ENCODE measurements at places on chromosomes 6 and 20.
A peak's percentile ranks its signal among the peaks of the same experiment; 100 is the strongest.

- DNase-seq: no peak
Observed at GRCh38 chr6:26223228-26223627, 136.0 kb downstream of the HFE start.

DNA sequence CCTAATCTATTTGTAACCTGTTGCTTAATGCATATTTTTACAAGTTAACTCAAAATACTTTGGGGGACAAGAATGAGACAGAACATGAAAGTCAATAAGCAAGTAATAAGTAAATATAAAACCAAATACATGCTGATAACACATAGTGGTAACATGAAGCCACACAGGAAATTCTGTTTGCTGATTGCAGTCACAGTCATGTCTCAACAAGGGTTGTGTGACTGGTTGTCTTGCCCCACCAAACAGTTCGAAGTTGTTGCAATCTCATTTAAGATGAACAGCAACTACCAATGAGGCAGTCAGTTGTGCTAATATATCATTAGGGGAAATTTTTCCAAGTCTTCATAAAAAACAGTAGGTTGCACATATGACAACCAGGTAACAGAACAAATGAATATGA is 14.5 kb downstream of the CD24 start:
- no peak for DNase-seq

GRCh38 chr6:36735110-36736071 is 37.8 kb downstream of the RAB44 start:
- DNase-seq: peak; percentile 78

DNA sequence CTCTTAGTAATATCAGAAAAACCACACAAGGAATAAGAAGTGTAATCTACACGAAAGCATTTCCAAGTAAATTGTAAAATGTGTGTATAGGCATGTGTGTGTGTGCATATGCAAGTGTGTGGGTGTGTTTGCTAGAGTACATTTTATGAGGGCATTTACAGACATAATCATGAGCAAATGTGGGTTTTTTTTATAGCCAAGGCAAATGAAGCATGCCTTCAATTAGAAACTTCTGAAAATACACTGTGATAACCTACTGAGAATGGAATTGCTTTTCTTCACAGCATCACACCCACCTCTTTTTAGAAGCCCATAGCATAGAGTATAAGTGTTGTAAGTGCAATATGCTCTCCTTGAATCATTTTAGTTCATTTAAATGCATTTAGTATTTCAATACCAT is 1721.1 kb downstream of the GRIK2 start:
- DNase-seq: no peak

- DNase-seq: peak; percentile 99
Observed at GRCh38 chr6:26216359-26216885, 129.2 kb downstream of the HFE start.

GRCh38 chr6:140905050-140905449 is 1227.7 kb upstream of the GJE1 start:
- DNase-seq: no peak

DNA sequence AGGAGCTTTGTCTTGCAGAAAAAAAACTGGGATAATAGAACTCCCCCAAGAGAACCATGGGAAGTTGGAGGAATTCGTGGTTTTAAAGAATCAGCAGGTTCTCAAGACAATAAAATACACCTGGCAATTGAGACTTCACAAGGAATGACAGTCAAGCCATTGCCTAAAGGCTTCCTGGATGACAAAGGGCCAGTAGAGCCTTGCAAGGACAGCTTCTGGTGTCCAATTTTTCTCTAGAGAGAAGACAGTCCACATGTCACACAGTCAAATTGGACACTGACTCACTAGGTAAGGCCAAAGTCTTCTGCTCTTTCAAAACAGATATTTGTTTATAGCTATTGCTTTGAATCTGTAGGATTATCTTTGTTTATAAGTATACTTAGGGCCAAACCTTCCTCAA is 80.3 kb upstream of the BMP5 start:
- no peak for DNase-seq

DNA sequence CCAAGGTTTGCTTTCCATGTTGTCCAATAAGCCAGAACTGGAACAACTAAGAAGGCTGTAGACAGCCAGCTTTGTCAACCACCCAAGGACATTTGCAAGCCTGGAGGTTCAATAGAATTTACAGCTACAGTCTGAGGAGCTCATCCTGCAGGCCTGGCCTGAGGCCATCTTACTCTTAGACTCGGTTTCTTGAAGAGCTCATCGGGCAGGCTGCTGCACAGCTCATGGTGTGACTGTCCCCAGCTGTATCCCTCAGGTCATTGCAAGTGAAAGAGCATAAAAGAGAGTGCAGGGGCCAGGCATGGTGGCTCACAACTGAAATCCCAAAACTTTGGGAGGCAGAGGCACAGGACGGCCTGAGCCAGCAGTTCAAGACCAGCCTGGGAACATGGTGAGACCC is 96.9 kb upstream of the FOXQ1 start:
- no peak for DNase-seq

DNA sequence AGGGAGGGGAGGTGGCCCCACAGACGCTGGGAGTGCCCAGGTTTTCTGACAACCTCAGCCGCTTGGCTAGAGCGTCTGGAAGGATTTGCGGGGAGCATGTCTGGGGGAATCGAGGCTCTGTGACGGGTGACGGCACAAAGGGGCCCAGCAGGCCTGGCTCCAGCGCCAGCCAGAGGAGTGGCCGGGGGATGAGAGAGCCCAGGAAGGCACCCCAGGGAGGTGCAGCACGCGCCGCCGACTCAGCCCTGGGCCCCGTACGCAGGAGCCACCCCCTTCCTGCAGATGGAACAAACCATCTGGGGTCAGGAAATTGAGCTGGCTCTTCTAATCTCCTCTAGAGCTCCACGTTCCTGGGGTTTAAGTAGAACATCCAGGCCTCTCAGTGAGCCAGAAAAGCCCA is 5.9 kb upstream of the SLCO4A1 start:
- no peak for DNase-seq

- no peak for DNase-seq
Observed at GRCh38 chr6:63214816-63215215, 3.5 kb downstream of the FKBP1C start.

- no peak for DNase-seq
Observed at GRCh38 chr6:56387621-56388414, 140.4 kb upstream of the COL21A1 start.

- DNase-seq: no peak
Observed at GRCh38 chr6:37665304-37665703, 32.4 kb downstream of the MDGA1 start.

DNA sequence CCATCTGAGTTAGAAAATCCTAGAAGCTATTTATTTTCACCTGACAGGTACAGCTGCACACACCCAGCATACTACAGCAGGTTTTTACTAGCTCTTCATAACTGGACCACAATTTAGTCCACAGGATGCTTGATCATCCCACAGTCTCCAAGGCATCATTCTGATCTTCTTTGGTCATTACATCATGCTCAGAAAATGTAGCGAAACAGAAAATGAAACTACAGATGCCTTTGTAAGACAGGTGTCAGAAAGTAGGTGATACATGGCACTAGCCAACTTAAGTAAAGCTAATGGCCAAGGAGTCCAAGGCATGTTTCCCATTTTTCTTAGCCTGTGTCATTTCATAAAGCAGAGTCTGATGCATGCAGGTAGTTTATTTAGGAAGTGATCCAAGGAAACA is 102.3 kb downstream of the HTR1B start:
- no peak for DNase-seq

- DNase-seq: no peak
Observed at GRCh38 chr20:58741384-58741783, 48.8 kb downstream of the NPEPL1 start.

DNA sequence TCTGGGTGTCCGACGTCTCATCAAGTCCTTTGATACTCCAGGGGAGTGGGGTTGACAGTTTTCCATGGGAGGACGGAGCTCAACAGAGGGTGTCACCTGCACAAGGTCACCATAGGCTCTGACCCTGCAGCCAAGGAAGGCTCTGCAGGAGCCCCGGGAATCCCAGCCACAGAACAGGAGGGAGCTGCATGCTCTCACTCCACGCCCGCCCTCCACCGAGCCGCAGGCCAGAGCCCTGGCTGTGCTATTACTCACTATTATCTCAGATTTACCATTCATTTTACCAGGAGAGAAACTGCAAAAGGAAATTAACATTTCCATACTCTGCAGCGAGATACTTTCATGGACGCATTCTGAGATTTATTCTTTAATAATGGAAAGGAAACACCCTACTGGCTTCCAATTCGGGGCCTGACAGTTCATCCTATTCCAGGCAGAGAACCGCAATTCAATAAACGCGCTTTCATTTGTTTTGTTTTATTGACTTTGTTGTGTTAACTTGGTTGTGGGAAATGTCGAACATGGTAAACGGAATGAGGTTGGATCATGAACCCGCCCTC is 18.3 kb upstream of the NTSR1 start:
- no peak for DNase-seq

DNA sequence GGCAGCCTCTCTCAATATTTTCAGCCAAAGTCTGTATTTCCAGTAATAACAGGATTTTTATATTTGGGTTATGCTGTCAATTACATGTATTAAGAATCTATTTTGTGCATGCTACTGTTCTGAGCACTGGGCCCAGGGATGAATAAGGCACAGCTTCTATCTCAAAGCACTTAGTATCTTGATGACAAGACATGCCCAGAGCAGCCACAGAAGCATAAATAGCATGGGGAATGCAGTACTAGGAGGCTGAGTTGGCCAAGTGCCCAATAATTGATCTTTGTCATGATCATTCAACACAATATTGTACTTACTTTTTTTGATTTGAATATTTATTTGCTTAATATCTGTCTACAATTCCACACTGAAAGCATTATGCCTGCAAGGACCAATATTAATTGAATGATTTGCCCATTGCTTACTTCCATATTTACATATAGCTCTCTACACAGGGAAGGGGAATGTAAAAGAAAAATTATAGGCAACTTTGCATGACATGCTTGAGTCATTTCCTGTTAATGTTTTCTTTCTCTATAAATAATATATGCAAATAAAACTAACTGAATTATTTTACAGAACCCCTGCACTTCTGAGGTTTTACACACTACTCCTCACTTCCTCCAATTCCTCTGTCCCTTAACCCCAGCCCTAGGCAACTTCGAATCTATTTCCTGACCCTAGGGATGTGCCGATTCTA is 298.9 kb upstream of the BMP2 start:
- no peak for DNase-seq

DNA sequence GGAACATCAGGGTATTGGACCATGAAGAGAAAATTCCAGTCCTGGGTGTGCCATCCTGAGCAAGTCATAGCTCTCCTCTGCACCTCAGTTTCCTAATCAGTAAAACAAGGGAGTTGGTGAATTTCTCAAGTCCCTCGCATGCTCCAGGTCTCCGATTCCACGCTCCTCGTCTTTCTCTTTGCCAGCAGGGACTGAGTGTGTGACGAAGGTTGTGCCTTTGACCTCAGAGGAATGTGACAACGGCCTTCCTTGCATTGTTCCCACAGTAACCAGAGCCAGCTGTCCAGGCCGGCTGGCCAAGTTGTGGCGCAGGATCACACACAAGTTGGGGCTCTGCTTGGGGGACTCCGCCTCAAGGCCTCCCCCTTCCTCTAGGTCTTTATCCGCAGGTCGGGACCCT is 217.3 kb downstream of the ATXN1 start:
- DNase-seq: no peak

DNA sequence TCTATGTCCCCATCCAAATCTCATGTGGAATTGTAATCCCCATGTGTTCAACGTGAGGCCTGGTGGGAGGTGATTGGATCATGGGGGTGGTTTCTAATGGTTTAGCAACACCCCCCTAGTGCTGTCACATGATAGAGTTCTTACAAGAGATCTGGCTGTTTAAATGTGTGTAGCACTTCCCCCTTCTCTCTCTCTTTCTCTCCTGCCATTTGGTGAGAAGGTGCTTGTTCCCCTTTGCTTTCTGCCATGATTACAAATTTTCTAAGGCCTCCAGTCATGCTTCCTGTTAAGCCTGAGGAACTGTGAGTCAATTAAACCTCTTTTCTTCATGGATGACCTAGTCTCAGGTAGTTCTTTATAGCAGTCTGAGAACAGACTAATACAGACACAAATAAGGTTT is 165.4 kb downstream of the OGFRL1 start:
- DNase-seq: no peak

DNA sequence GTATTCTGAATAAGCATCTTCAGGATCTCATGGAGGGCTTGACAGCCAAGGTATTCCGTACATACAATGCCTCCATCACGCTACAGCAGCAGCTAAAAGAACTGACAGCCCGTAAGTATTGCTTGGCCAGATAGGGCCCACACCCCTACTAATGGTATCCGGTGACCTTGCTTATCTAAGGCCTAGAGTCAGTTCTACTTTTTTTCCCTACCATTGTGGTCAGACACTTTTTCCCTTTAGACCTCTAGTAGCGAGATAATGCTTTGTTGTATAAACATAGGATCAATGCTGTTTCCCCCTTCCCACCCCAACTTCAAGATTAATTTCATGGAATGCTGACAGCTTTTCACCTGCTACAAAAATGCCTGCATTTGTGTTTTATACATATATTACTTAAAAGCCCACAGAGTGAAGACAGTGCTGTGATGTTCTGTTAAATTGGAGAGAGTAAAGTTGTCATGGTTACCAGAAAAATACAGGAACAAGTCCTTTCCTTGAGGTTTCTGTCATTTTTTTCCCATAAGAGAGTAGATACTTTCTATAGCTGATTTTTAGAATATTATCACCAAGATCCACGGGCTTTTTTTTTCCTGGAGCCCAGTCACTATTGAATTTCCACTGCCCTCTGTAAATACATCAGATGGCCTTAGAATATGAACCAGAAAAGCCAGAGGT is 20.9 kb upstream of the PLCG1 start:
- no peak for DNase-seq

DNA sequence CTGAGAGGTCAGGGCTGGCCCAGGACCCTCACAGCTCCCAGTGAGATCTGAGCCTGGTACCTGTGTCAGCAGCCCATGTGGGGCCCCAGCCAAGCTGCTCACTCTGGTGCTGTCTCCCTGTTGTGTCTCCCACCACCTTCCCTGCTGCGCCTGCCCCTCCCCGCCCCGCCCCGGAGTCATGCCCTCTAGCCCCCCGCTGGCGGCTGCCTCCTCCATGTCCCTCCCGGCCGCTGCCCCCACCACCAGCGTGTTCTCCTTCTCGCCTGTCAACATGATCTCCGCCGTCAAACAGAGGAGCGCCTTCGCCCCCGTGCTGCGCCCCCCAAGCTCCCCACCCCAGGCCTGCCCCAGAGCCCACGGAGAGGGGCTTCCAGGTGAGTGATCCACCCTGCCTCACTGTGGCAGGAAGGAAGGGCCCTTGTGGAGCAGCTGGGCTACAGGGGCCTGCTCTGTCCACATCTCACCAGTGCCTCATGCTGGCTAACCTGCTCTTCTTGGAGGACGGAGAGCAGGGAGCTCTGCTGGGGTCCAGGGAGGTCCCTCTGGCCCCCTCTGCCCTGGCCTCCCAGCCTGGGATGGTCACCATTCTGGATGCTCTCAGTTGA is 44.9 kb downstream of the CPXM1 start:
- DNase-seq: no peak

- DNase-seq: no peak
Observed at GRCh38 chr6:4004249-4004648, 74.7 kb downstream of the FAM217A start.

DNA sequence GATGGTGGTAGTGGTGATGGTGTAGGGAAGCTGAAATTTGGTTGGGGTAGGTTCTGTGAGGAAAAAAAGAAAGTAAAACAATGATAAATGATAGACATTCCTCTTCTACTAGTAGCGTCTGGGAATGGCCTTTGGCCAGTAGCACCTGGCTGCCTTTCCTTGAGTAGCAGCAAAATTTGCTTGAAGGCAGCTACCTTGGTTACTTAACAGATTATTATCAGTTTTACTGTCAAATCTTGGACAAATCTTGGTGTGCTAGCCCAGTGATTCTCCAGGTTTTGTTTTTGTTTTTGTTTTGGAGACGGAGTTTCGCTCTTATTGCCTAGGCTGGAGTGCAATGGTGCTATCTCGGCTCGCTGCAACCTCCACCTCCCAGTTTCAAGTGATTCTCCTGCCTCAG is 26.4 kb downstream of the LIN28B start:
- DNase-seq: no peak

- peak; percentile 48 for DNase-seq
Observed at GRCh38 chr6:151482290-151482689, 11.5 kb upstream of the CCDC170 start.
